HFFc6 (cell line): ENCODE measurements at places on chromosomes 2 and 18.

- DNase-seq = no peak
- peaks cover 2% of the 10 kb centered on the region; the same call in 1 of the 2 replicates for H3K27me3 ChIP-seq
- H3K4me3 ChIP-seq = no peak overlapping the region
- peaks cover 17% of the 10 kb centered on the region for H3K4me1 ChIP-seq
- no peak overlapping the region for H3K27ac ChIP-seq
- no peaks in the 10 kb centered on the region for H3K36me3 ChIP-seq
Measured at GRCh38 chr18:22822841-22823508, 110.2 kb upstream of the RBBP8 start.

- no peaks in the 10 kb centered on the region for H3K36me3 ChIP-seq
- DNase-seq = peak; percentile 21
- H3K27ac ChIP-seq = peak overlapping the region; percentile 83
- H3K4me1 ChIP-seq = peaks cover 38% of the 10 kb centered on the region
- H3K27me3 ChIP-seq = peaks cover 6% of the 10 kb centered on the region
Measured at GRCh38 chr2:152875701-152876695, 157.6 kb downstream of the ARL6IP6 start.

DNA sequence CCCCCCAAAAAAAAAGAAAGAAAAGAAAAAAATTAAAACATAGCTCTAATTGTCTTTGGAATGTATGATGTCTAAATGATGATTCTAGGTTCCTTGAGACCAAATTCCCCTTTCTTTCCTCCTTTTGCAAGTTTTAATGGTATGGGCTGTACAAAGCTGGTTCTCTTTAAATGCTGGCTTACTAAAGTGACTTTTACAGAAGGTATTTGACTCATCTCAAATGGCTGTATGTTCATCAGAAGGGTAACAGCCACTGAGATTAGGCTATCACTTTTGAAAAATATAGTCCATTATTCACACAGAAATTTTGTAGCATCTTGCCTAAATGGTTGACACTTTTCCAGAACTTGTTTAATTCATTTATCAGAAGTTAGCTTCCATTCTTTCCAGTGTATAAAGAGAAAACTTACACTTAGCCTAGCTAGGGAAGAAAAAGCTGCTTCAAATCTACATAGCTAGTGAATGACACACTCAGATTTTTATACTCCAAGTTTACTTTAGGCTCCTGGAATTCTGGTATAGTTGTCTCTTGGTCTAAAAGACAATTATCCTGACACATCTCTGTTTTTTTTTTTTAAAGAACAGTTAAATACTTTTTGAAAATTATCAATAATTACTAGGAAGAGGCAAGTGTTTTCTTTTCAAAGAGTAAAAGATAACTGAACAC lies 622.6 kb downstream of the LRP1B start:
- H3K4me1 ChIP-seq = no peaks in the 10 kb centered on the region; the same call in 1 of the 2 replicates
- H3K36me3 ChIP-seq = no peaks in the 10 kb centered on the region
- DNase-seq = peak; percentile 19
- H3K27ac ChIP-seq = peak overlapping the region; percentile 27; the same call in 1 of the 2 replicates

DNA sequence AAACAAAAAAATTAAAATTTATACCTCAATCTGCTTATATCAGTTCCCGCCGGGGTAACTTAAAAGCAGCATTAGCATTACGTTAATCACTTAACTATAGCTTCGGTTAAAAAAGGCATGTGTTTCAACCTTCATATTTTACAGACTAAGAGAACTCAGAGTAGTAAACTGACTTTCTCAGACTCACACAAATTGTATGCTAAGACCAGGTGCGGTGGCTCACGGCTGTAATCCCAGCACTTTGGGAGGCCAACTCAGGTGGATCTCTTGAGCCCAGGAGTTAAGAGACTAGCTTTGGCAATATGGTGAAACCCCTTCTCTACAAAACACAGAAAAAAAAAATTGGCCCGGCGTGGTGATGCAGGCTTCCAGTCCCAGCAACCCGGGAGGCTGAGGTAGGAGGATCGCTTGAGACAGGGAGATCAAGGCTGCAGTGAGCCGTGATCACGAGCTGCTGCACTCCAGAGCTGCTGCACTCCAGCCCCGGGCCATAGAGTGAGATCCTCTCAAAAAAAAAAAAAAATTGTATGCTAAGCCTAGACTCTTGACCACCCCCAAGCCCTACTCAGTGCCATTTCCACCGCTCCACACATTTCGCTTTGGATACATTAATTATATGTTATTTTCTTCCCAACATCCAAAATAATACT lies 2.4 kb downstream of the HNRNPLL start:
- H3K36me3 ChIP-seq = peaks cover 7% of the 10 kb centered on the region
- no peak for DNase-seq
- H3K4me3 ChIP-seq = peak overlapping the region; percentile 95
- no peaks in the 10 kb centered on the region; the same call in 1 of the 2 replicates for H3K27me3 ChIP-seq
- peak overlapping the region; percentile 86 for H3K27ac ChIP-seq
- peaks cover 59% of the 10 kb centered on the region for H3K4me1 ChIP-seq

GRCh38 chr2:128793404-128793803 lies 474.7 kb upstream of the HS6ST1 start:
- H3K4me3 ChIP-seq = no peak overlapping the region
- peaks cover 6% of the 10 kb centered on the region for H3K27me3 ChIP-seq
- DNase-seq = no peak
- H3K36me3 ChIP-seq = 0 out of 2 replicates have a peak, but pooled peaks cover 8% of the 10 kb centered on the region

DNA sequence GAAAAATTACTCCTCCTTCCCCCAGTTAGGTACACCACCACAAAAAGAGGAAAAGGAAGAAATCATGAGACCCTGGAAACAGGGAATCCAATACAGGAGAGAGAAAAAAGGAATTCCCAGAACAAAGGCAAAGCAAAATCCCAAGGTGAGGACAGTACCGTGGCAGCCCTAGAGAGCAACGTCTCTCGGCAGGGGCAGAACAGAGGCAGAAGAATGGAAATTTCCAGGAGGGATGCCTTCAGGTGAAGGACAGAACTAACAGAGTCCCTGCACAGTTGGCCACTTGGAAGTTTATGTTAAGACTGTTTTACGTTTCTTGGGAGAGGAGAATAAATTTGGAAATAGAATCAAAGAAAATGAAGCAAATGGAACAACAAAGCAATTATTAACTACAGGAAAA lies 27.7 kb downstream of the GRB14 start:
- no peak for DNase-seq
- H3K36me3 ChIP-seq = no peaks in the 10 kb centered on the region
- no peaks in the 10 kb centered on the region for H3K4me1 ChIP-seq
- H3K4me3 ChIP-seq = no peak overlapping the region

DNA sequence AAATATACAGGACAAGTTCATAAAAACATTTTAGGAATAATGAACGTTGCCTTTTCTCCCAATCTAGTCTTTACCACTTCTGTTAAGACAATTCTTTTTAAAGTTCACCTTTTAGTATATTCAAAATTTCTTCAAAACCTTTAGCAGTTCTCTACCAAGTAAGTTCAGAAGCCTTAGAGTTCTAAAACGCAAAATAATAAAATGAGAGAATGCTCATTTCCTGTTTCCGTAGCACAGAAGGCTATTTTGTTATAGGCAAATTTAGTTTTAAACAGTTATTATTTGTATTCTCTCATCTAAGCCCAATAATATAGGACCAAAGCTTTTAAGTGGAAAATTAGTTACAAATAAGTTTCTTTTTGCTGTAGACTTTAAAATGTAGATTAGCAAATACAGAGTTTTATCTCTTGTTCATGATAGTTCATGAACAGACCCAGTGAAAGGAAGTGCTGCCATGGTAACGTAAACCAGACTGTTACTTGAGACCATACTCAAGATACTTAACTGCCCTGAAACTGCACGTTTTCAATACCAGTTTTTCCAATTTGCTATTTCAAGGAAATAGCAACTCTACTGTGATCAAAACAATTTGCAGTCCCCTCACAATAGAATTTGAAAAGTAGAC lies 173.1 kb upstream of the STON1 start:
- H3K27me3 ChIP-seq = no peaks in the 10 kb centered on the region; the same call in 1 of the 2 replicates
- no peak for DNase-seq
- no peak overlapping the region for H3K4me3 ChIP-seq
- H3K27ac ChIP-seq = no peak overlapping the region

- peaks cover 23% of the 10 kb centered on the region for H3K27me3 ChIP-seq
- no peak overlapping the region for H3K4me3 ChIP-seq
- peaks cover 12% of the 10 kb centered on the region for H3K4me1 ChIP-seq
- DNase-seq = no peak
- no peaks in the 10 kb centered on the region for H3K36me3 ChIP-seq
- H3K27ac ChIP-seq = no peak overlapping the region
Measured at GRCh38 chr18:48296581-48296980, 112.6 kb downstream of the ZBTB7C start.

- peak; percentile 49 for DNase-seq
- no peak overlapping the region for H3K4me3 ChIP-seq
- no peaks in the 10 kb centered on the region for H3K27me3 ChIP-seq
- peaks cover 4% of the 10 kb centered on the region; the same call in 1 of the 2 replicates for H3K36me3 ChIP-seq
Measured at GRCh38 chr18:21369146-21369545, 127.1 kb downstream of the GREB1L start.

DNA sequence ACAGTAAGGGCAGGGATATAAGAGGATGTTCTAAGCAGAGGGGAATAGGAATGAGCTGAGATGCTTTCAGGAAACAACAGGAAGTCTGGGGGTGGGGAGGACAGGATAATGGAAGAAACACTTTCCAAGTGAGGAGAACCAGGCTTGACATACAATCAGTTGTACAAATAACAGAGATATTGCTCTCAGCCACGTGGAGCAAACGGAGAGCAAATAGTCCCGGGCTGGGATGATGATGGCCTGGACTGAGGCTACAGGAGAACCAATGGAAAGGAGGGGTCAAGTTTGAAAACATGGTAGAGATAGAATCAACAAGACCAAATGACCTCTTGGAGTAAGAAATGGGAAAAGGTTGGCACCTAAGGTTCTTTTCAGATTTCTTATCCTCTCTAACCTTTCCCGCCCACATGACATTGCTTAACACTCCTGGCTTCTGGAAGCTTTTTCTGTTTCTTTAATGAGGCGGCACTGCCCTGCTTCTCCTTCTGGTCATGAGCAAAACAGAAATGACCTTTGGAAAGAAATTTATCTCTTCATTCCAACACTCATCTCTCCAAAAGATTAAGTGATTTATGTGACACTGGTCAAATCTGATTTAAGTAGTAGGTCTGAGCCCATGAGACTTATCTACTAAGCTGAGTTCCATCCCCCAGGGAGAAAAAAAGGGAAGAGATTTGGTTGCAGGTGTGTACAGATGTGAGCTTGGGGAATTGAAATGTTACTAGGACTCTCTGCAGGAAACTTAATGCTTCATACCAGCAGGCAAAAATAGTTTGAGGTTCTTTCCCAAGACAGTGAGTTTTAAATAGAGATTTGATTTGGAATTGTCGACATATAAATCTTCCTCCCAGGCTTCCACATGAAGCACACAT lies 442.9 kb upstream of the HNRNPA3 start:
- no peaks in the 10 kb centered on the region for H3K36me3 ChIP-seq
- no peak overlapping the region for H3K4me3 ChIP-seq
- no peak for DNase-seq
- no peaks in the 10 kb centered on the region for H3K4me1 ChIP-seq
- H3K27ac ChIP-seq = no peak overlapping the region

DNA sequence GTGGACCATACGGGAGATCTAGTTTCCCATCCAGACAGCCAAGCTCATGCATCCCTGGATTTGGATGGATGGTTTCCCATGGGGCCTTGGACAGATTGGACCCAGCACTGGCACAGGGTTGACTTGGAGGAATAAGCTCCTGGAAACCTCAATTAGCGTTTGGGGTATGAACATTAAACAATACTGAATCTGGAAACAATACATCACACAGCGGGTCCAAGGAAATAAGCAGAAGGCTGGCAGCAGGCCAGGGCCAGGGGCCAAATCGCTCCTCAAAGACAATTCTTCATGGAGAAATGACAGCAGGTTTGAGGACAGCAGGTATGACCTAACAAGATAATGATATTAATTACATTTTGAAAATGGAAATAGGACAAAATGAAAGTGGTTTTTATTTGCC lies 540.6 kb downstream of the RIT2 start:
- no peaks in the 10 kb centered on the region for H3K36me3 ChIP-seq
- DNase-seq = no peak
- H3K4me1 ChIP-seq = no peaks in the 10 kb centered on the region

GRCh38 chr2:193463011-193463410 lies 1268.3 kb upstream of the TMEFF2 start:
- no peaks in the 10 kb centered on the region for H3K36me3 ChIP-seq
- H3K27ac ChIP-seq = no peak overlapping the region
- no peak for DNase-seq
- H3K4me1 ChIP-seq = no peaks in the 10 kb centered on the region
- no peak overlapping the region for H3K4me3 ChIP-seq
- H3K27me3 ChIP-seq = no peaks in the 10 kb centered on the region; the same call in 1 of the 2 replicates

DNA sequence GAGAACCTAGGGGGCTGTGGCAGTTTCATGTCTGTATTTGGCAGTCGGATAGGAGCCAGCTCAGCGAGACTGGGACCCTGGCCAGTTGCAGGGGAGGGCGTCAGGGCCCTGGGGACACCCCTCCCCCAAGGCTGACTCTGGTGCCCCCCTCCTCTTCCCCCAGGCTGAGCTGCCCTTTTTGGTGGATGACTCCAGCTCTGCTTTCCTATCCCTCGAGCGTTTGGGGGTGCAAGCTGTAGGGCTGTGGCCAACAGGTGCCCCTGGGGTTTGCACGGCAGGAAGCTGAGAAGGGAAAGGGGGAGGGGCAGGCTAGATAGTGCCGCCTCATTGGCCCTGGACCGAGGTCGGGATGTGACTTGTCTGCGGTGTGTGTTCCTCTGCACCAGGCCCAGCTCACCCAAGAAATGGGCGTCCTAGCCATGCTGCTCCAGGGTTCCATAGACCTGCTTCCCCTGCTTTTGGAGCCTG lies 26.4 kb downstream of the SPEG start:
- peak overlapping the region; percentile 48; the same call in 1 of the 2 replicates for H3K27ac ChIP-seq
- H3K4me3 ChIP-seq = no peak overlapping the region; the same call in 1 of the 2 replicates
- peaks cover 11% of the 10 kb centered on the region for H3K27me3 ChIP-seq

DNA sequence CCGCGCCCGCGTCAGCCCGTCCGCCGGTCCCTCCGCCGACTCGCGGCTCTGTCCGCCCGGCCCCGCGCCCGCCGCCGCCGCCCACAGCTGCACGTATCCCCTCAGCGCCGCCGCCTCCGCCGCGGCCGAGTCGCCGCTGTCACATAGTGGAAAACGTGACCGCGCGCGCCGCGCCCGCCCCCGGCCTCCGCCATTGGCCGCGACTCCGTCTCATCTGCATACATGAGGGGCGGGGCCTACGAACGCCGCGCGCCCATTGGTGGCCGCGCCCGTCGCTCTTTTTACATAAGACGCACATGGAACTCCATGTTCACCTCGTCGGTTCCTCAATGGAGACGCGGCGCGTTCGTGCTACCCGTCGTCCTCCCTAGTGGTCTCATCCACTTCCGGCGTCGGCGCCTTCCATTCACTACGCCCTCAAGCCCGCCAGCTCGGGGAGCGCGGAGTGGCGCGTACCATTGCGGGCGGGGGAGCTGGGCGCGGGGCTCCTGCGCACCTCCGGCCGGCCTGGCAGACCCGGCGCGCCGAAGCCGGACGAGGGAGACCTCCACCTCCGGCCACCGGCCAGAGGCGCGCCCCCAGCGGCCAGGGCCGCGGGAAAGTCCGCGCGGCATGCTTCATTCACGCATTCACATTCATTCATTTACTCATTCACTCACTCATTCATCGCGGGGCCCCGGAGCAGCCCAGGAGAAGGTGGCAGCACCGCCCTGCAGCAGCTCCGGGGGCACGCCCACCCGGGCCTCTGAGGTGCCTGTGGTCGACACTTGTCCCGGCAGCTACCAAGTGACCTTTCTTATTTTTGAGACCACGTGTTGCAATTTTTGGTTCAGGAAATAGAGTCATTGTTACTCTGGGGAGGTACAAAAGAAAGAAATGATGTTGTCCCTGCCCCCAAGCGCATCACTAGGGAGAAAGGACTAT lies 502 bp upstream of the PER2 start:
- peaks cover 36% of the 10 kb centered on the region for H3K4me1 ChIP-seq
- no peaks in the 10 kb centered on the region for H3K36me3 ChIP-seq
- H3K4me3 ChIP-seq = peak overlapping the region; percentile 88
- DNase-seq = peak; percentile 97
- peaks cover 5% of the 10 kb centered on the region for H3K27me3 ChIP-seq

- peak; percentile 37 for DNase-seq
- H3K27ac ChIP-seq = no peak within 1 kb of the TSS
- H3K27me3 ChIP-seq = no peaks in the 10 kb centered on the region
- peaks cover 23% of the 10 kb centered on the region for H3K4me1 ChIP-seq
Measured at GRCh38 chr18:23134780-23135549, at the start of gene CABLES1. CABLES1 (plus strand) TSS chr18:23135485; CDS start chr18:23135763, 278 bp downstream.
